ENCODE measurements at places on chromosomes 2 and 18.

DNA sequence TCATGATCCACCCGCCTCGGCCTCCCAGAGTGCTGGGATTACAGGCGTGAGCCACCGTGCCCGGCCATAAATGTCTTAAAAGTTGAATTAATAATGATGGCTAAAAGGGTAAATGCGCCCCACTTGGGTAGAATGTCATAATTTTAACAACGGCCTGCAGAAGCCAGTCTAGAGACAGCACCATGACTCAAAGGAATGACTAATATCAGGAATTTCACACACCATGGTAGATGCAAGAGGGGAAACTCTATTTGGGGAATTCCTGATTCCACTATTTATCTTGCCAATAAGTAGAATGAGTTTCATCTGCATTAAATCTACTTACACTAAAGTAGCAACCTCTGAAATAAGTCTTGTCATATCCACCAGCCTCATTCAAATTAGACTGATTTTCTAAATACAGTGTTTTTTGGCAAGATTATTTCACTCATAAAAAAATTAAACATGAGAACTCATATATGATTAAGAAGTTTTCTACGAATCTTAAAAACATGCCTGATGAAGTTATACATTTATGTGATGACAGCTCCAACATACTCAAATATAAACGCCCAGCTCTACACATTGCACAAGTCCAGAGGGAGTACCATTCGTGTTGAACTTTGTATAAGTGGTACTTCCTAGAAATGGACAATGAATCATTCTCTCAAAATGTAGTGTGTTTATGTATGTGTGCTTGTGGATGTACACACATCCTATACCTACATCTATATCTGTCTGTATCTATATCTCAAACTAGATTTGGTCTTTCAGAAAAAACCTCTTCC, 309.7 kb downstream of the IRS1 start:
- no peak for DNase-seq

DNA sequence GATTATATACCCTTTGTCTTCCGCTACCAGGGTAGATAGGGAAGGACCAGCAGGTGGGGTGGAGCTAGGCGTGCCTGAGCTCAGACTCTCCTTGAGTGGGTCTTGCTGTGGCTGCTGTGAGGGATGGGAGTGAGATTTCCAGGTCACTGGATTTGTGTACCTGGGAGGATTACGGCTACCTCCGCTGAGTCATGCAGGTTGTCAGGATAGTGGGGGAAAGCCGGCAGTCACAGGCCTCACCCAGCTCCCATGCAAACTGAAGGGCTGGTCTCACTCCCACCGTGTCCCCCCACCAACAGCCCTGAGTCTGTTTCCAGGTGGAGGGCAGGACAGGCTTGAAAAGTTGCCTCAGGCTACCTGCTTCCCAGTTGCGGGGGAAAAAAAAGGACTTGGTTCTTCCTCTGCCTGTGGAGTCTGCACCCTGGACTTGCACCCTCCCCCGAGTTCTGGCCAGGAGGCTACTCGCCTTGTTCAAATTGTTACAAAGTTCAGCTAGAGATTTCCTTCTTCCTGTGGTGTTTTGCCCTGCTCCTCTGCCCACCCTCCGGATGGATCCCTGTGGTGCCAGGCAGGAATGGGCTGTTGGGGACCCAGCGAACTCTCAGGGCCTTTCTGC, 268.3 kb downstream of the VAPA start:
- no peak for DNase-seq

DNA sequence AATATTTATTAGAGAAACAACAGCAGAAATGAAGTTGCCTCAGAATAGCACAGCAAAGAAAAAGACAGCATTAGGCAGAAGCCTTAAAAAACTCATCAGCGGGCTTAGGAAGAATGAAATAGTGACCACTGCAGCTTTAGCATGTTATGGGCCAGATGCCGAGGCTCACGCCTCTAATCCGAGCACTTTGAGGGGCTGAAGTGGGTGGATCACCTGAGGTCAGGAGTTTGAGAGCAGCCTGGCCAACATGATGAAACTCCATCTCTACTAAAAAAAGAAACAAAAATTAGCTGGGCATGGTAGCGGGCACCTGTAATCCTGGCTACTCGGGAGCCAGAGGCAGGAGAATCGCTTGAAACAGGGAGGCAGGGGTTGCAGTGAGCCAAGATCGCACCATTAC, 32.4 kb downstream of the AP1S3 start:
- no peak for DNase-seq

- no peak for DNase-seq
Observed at GRCh38 chr2:160666154-160667060, 172.8 kb upstream of the RBMS1 start.

GRCh38 chr2:7517088-7517487, 599.9 kb downstream of the RNF144A start:
- DNase-seq, result no peak

DNA sequence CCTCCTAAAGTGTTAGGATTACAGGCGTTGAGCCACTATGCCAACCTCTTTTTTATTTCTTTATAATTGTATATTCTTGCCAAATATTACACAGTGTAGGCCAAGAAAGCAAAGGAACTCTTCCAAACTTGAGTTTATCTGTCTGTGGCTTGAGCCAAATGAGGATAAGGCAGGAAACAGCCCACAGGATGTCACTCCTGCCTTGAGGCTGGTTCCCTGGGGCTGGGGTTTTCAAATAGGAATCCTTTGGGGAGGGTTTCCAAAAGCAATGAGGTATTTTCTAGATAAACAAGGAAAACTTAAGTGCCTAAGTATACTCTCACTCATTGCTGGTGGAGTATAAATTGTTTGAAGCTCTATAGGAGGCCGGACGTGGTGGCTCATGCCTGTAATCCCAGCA, 56.4 kb downstream of the ADCY3 start:
- no peak for DNase-seq

- peak; percentile 73 for DNase-seq
Observed at GRCh38 chr18:31610286-31611205, 18.9 kb downstream of the TTR start.

- peak; percentile 65 for DNase-seq
Observed at GRCh38 chr2:3741867-3742602, 38.7 kb downstream of the DCDC2C start.

- no peak for DNase-seq
Observed at GRCh38 chr2:216315802-216316603, 56.3 kb downstream of the MARCHF4 start.

DNA sequence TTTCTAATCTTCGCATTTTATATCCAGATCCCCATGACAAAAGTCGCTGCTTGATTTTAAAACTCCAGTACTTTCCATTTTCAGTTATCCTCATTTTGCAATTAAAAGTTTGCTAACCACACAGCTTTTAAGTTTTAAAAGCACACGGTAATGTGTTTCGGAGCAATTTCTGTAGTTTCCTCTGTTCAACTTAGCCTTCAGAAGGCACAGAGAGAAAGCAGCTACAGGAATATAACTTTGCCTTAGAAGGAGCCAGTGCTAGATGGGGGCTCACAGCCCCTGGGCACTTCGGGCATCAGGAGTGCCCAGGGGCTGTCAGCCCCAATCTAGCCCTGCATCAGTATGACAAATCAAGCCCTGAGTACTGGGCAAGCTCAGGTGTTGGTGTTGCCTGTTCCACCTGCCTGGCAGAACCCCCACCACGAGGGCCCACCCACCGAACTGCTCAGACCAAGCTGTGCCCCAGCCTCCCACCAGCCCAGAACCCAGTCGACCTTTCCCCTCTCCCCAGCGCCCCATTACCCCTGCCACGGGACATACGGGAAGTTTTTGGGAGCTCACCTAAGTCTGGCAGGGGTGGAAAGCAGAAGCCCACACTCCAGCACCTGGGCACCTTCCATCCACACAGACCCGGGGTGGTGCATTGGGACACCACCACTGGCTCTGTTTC, 47.3 kb downstream of the TRABD2A start:
- DNase-seq, result no peak
